ENCODE measurements at places on chromosomes 1 and 21. TPM values are rescaled to one million over a fixed set of nuclear protein-coding genes. Genes with fewer than 3 reads are reported as not detected.

Gene SKI
- total RNA-seq = 26.8 TPM

Gene RHOC
- 486 TPM for total RNA-seq

Gene DR1
- total RNA-seq = 68.8 TPM

Gene HSF2BP
- total RNA-seq = 4.8 TPM

Gene NPR1
- 0.25 TPM for total RNA-seq

Gene CDK18
- not detected for total RNA-seq

Gene IL20
- not detected for total RNA-seq

DNA sequence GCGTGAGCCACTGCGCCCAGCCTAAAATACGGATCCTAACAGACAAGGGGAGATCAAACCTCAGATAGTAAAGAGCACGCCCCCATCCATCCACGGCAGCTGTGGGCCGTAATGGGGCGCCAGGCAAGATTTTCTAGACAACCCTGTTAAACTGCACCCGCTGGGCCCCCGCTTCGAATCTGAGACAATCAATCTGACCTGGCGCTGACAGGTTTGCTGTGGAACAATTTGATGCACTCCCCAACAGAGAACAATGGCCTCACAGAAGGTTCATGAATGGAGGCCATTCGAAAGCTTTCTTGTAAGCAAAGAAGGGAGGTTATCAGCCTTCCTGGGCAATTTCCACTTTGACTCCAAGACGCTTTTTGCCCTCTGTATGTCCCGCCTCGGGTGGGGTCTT lies 30.5 kb downstream of the CLSTN1 start:
- no peak for DNase-seq

GRCh38 chr1:20837554-20838192 lies 50.6 kb upstream of the HP1BP3 start:
- DNase-seq = no peak

GRCh38 chr1:8439015-8439702 lies 121.2 kb downstream of the SLC45A1 start:
- DNase-seq = peak; percentile 94

DNA sequence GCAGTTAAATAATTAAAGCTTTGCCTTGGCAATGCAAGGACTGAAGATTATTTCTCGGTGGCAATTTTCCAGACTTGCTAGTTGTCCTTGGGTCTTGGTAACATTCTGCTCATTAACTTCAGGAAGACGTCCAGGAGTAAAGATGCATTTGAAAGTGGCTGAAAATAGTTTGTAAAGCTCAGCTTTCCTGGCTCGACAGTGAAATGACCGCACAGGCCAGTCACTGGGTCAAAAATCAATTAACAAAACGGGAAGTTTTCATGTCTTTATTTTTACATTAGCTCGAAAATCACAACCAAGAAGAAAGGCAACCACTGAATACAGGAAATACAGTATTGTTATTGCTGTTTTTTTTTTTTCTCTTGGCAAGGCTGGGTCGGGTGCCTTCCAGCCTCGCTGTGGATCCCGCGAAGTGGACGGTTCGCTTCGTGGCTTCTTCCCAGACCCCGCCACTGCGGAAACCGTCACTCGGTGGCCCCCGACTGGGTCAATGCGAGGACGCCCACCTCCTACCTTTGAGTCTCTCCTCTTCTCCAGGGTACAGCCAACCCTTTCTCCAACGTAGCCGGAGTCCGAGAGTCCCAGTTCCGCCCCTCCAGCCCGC lies 479 bp upstream of the SNX7 start:
- DNase-seq = peak; percentile 63

DNA sequence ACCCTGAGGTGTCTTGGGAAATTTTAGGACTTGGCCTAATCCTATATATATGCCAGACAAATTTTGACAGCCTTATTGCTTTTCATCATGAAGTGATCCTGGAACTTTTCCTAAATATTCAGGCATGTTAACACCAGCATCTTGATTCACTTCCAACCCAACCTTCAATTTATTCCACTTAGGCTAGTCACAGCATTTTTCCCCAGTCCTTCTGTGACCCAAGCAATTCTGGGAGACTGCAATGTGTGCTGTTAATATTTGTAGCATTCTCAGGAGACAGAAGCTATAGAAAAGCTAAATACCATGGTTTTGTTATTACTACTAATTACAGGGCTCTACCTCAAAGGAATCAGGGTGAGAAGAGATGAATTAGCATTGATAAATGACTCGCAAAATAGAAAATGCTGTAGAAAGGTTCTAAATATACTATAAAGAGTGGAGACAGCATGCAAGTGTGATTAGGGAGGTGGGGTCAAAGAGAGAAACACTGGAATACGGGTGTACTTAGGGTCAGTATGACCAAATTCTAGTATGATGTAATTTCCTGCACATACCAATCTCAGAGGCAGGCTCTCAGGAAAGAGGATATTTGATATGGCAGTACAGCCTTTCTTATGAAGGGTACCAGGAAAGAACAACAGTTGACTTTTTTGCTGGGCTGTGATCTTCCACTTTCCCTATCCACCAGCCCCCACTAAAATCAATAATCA lies 29.1 kb downstream of the PRRX1 start:
- DNase-seq = peak; percentile 84

DNA sequence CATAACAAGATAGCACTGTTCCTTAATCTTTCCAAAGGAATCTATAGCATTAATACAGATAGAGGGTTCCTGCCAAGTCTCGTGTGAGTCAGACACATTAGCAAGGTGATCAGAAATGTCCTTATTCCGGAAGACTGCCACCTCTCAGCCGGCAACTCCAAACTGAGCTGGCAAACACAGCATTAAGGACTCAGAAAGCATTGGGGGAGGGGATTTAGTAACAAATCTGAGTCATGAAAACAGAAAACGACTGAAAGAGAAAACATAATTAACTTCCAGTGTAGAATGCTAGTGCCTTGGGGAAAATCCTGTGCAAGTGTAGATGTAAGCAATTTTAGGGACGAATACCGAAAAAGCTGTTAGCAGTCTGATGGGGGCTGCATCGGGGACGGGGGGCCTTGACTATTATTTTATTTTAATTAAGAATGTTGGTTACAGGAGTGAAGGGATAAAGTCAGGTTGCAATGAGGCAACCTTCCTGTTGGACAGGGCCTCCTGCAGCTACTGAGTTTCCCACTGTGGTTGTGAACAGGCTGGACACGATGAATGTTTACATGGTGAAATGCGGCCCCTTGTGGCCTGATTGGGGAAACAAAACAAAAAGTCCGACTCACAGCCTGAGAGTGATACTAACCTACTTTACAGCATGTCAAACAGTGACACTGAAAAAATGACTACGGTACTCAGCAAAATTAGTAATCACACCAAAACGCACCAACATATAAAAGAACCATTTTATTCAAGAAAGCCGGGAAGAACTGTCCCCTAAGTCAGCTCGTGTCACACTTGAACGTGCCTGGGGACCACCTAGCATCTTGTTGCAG lies 20.7 kb downstream of the MIS18A start:
- DNase-seq = peak; percentile 93

- no peak for DNase-seq
Measured at GRCh38 chr1:238139713-238140112, 249.0 kb upstream of the ZP4 start.

- DNase-seq = no peak
Measured at GRCh38 chr21:25461725-25462124, 145.6 kb downstream of the MRPL39 start.

- DNase-seq = no peak
Measured at GRCh38 chr1:194889310-194889709, 1702.9 kb upstream of the B3GALT2 start.

DNA sequence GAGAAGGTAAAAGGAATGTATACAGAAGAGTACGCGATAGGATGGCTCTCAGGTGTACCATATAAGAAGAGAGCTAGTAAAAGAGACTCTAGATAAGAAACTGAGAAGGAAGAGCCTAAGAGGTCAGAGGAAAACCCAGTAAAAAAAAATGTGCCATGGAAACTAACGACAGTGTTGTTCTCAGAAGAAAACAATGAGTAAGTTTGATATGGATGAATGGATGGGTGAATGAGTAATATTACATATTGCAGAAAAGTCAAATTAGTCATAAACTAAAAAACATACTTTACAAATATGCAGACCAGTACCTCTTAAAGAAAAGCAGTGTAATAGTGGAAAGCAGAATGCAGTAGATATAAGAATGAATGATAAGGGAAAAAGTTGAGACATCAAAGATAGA lies 316.2 kb downstream of the HMCN1 start:
- DNase-seq = peak; percentile 57

DNA sequence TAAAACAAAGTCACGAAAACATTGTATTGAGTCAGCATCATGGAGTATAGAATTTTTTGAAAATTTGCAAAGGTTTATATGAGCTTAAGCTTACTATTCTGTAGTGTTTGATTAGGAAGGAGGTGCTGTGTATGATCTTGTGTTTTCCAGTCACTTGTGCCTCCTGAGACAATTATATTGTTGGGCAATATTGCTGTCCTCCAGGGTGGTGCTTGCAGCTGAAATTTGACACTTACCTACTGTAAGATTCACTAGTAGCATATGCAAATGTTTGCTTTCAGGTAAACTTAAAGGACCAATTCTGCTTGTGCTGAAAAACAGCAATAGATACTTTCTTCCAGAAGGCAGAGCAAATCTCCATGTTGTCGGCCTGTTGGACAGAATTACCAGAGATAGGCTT lies 268.0 kb downstream of the TGFB2 start:
- no peak for DNase-seq

DNA sequence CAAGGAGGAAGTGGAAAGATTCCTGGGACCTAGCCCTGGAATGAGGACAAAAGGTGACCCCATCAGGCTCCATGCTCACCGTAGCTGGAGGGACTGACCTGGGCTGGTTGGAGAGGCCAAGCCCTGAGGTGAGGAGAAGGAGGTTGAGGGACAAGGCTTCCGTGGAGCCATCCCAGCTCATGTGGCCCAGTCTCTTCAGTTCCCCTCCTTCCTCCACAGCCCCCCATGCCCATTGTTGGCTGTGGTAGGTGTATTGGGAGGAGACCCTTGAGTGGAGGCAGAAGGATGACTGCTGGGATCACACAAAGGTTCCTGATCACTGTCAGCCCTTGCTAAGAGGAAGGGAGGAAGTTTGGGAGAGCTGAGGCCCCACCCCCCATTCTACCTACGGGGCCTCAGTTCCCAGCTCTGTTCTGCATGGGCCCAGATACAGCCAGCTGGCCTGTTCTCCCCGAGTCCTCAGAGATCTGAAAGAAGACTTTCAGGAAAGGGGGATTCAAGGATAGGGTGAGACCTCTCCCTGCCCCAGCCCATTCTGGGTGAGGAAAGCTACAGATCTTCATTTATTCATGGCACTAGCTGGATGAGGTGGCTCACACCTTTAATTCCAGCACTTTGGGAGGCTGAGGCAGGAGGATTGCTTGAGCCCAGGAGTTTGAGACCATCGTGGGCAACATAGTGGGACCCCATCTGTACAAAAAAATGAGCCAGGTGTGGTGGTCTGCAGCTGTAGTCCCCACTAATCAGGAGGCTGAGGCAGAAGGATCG lies 17.3 kb downstream of the RHBG start:
- DNase-seq = no peak

DNA sequence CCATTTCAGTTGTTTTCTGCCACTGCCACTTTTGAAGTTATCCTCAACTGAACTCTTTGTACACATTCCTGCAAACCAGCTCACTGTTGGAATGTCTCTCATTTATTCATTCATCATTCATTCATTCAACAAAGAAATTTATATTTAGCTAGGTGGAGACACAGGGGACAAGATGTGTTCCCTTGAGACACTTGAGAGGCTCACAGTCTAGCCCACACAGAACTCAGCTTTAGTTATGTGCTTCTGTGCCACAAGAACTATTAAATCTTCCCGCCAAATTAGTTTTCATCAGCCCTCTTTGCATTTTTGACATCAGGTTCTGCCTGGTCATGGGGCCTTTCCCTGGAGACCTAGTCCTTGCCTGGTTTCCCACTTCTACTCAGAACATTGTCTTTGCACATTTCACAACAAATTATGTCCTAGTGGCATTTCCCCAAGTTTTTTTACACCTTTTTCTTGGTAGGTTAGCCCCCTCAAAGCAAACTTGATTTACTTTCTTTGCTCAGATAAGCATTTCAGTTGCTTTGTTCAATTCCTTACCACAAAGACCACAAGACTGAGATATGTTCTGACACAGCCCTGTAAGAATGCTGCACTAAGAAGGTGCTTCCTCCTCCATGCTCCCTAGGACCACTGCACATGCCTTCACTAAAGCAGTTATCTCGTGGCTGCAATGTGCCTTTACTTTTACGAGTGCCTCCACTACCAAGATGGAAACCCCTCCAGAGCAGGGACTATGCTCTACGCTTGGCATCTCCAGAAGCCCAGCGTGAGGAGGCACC lies 31.0 kb downstream of the ILDR2 start:
- DNase-seq = no peak

- DNase-seq = no peak
Measured at GRCh38 chr1:163027610-163028009, 41.6 kb upstream of the RGS4 start.

DNA sequence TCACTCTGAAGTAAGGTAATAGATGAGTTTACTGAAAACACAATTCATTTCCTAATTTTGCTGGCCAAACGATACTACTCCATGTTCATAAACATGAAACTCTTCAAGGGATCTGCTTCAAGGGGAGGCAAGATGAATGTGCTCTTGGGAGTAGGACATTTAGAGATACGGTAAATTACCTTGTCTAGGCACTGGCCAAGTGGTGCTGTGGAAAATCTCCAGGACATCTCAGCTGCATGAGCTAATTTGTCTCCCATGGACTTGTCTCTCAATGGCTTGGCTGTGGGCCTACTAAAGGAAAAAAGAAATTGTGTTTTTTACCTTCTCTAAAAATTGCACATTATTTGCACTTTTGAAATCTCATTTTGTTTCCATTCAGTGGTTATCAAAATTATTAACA lies 780.6 kb downstream of the LTN1 start:
- DNase-seq = no peak

DNA sequence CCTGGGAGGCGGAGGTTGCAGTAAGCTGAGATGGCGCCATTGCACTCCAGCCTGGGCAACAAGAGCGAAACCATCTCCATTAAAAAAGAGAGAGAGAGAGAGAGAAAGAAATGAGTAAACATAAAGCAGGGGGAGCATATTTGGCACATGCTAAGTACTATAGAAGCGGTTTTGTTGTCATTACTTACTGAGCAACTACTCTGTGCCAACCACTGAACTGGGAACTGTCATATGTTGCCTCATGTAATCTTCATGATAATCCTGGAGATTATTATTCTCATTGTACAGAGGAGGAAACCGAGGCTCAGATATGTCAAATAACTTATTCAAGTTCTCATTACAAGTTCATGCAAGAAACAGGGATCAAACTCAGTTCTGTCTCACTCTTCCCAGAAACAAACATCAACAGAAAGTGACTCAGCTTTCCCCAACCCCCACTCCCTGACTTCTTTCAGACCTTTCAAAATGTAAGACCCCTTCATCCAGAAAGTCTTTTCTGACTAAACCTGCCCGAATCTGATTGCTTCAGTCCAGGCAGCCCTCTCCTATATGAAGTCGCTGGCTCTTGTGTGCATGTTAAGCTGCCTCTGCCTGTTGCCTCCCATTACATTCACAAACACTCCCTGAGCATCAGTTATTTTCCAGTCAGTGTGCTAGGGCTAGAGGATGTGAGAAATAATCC lies 23.5 kb downstream of the LAMB3 start:
- no peak for DNase-seq

DNA sequence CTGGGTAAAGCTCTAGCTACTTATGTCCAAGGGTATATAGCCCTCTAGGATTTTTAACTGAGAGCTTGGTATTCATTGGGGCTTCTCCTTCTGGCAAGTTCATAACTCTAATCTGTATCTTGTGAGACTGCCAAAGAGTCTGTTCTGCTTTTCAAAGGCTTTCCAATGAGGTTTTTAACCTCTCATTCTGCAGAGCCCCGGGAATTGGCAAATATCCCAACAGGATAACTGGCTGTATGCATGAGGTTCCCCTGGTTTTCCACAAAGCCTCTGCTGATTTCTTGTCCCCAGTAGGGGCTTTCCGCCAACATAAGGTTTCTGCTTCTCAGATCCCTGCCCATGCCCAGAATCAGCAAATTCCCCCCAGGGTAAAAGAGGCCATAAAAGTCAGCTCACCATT lies 40.9 kb downstream of the RPL5 start:
- DNase-seq = no peak
